ENCODE measurements at places on chromosomes 7 and 10.

DNA sequence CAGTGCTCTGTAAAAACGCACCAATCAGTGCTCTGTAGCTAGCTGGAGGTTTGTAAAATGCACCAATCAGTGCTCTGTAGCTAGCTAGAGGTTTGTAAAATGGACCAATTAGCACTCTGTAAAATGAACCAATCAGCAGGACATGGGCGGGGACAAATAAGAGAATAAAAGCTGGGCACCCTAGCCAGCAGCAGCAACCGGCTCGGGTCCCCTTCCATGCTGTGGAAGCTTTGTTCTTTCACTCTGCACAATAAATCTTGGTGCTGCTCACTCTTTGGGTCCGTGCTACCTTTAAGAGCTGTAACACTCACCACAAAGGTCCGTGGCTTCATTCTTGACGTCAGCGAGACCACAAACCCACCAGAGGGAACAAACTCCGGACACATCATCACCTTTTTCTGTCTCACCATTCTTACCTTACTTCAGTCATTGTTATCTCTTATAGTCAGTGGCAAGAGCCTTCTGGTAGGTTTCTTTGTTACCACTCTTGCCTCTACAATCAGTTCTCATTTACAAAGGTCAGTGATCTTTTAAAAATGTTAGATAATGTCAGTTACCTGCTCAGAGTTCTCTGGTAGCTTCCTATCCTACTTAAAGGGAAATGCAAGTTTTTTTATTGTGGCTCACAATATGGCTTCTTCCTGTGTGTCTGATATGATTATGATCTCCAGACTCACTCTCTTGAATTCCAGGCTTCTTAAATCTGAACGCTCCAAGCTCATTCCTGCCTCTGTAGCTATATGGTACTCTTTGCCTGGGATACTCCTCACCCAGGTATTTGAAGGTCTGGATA lies 4.5 kb downstream of the STAM start:
- no peak for DNase-seq

GRCh38 chr10:95520617-95521016 lies 40.6 kb downstream of the SORBS1 start:
- DNase-seq, result no peak

- DNase-seq, result no peak
These were observed 23.0 kb downstream of the ECHDC3 start for GRCh38 chr10:11765141-11765540.

DNA sequence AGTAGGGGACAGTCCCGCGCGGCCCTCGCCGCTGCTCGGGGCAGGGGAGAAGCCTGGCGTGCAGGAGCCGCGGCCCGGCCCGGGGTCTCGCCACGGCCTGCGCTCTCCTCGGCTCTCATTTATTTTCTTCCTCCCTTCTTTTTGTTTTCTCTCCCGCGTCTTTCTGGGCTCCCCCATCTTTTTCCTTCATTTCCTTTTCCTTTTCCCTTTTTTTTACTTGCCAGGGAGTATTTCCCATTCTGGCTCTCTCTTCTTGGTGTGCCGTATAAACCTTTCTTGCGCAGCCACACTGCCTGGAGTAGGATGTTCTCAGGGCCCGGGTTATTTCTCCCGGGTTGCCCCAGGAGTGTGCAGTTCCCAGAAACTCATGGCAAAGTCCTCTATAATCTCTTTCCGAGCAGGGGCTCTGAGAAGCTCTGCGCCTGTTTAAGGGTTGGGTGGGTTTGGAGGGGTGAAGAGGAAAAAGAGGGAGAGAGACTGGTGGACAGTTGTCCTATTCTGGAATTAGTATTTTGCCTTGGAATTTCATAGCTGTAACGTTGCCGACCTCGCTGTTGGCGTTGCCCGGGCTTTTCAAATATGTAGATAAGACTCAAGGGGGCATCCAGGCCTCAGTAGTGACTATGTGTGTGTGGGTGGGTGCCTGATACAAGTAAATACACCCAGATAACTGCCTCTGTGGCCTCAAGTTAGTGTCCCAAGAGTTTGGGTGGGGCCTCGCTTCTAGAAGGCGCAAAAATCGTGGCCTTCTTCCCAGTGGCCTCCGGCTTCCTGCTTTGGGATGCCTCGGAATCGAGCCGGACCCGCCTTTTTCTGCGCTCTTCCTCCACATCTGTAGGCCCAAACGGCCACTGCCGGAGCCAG lies 4.3 kb upstream of the ZNF503 start:
- DNase-seq, result no peak

- no peak for DNase-seq
These were observed 13.1 kb downstream of the IFT22 start for GRCh38 chr7:101308245-101309085.

- DNase-seq, result no peak
These were observed 8.5 kb downstream of the UCN3 start for GRCh38 chr10:5373307-5373706.

- no peak for DNase-seq
These were observed 334.8 kb downstream of the PARD3 start for GRCh38 chr10:34480345-34480744.

DNA sequence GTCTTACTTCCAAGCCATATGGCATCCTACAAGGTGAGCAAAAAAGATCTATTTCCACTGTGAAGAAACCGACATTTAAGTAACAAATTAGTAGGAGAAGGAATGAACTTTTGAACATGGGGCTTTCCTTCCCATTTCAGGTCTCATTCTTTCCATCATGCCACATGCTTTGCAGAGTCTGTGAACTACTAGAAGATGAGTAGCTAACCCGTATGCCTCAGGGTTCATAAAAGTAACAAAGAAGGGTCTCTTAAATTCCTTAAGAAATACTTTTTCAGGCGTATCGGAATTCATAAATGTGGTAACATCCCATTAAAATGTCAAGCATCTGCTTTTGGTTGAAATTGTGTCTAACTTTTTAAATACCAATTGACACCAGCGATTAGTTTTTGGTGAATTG lies 81.3 kb upstream of the TNS3 start:
- no peak for DNase-seq

DNA sequence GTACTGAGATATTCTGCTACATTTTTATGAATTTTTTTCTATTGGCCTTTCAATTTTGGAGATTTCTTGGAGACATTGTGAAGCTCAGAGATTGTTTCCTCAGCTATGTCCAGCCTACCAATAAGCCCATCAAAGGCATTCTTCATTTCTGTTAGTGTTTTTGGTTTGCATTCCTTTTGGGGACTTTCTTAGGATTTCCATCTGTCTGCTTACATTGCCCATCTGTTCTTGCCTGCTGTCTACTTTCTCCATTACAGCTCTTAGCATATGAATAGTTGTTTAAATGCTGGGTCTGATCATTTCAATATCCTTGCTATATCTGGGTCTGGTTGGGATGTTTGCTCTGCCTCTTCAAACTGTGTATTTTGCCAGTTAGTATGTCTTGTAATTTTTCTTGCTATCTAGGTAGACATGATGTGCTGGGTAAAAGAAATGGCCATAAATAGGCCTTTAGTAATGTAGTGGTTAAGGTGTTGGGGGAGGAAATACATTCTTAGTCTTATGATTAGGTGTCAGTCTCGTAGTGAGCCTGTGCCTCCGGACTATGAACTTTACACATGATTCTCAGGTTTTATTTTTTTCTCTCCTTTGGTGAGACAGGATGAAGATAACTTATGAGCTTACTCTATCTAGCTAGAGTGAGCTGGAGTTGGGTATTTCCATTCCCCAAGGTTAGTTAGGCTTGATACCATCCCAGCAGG lies 32.6 kb upstream of the NME8 start:
- no peak for DNase-seq
